ENCODE measurements at places on chromosomes 11 and 22.

GRCh38 chr11:33674035-33674814, 26.4 kb downstream of the C11orf91 start:
- DNase-seq = no peak

DNA sequence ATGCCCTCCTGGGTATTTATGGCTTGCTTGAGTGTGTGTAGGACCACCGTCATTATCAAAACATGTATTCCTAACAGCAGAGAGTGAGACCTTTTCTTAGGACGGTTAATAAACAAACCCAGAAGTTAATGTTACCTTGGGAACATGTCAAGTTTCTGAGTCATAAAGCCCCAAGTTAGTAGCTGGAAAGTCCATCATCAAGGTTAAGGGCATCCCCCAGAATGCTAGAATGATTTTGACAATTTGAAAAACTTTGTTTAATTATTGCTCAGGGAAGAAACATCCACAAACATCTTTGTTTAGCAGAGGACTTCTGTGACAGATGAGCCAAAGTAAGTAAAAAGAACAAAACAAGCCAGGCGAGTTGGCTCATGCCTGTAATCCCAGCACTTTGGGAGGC, 20.0 kb downstream of the CAVIN3 start:
- DNase-seq = no peak

GRCh38 chr11:120785576-120785975, 238.3 kb upstream of the TBCEL start:
- no peak for DNase-seq

DNA sequence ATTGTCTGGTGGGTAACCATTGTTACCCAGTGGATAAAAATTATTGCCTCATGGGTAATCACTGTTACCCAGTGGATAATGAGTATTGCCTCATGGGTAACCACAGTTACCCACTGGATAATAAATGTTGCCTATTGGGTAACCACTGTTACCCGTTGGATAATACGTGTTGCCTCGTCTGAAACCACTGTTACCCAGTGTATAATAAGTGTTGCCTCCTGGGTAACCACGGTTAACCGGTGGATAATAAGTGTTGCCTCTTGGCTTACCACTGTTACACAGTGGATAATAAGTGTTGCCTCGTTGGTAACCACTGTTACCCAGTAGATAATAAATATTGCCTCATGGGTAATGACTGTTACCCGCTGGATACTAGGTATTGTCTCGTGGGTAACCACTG, 20.9 kb upstream of the NXPE4 start:
- no peak for DNase-seq

- DNase-seq = no peak
These were observed 40.9 kb upstream of the PRR5 start for GRCh38 chr22:44661070-44661469.

DNA sequence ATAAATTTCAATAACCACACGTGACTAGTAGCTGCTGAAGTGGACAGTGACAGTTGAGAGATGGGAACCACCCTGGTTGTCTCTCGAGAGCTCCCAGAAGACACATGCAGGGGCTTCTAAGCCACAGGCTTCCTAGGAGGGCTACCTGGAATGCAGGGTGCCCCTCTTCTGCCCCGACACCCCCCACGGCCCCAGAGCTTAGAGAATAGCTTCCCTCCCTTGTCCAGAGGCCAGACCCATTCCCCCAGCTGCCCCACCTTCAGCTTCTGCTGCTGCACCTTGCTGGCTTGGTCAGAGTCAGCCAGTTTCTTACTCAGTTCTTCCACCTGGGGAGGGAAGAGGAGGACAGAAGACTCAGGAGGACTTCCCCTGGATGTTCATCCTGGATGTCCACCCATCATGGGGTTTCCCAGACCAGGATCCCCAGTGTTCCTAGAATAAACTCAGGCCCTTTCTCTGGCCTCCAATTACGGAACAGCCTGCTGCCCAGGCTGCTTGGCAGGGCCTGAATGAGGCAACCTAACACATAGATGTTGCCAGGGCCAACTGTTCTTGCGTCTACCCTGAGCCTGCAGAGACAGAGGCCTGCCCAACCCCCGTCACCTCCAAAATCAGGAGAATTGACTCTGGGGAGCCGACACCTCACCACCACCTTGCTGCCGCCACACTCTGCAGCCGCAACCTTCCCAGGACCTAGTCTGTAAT, 12.0 kb downstream of the IL18BP start:
- no peak for DNase-seq

GRCh38 chr11:72629266-72629665, 45.0 kb downstream of the PDE2A start:
- DNase-seq = no peak

DNA sequence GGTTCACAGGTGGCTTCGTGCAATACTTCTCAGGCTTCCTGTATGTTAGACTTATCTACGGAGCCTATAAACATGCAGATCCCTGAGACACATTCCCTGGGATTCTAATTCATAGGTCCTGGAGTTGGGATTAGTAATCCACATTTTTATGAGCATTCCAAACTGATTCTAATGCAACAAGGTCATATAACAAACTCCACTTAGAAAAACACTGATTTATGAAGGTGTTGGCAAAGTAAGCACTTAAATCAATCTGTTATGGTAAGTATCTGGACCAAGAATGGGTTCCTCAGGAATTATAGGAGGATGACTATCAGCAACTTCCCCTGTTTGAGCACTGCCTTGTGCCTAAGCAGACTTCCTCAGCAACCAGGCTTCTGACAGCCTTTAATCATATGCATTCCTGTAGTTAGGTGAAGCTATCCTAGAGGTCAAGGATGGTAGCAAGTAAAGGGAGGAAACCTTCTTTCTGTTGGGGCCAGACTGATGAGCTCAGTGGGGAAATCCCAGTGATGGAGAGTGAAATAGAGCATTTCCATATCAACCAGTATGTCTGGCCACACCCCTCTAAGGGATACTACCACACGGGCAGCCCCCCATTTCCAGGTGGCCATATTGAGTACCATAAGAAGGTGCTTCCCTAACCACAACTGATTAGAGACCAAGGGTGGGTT, 89.6 kb downstream of the RASSF10 start:
- DNase-seq = no peak

DNA sequence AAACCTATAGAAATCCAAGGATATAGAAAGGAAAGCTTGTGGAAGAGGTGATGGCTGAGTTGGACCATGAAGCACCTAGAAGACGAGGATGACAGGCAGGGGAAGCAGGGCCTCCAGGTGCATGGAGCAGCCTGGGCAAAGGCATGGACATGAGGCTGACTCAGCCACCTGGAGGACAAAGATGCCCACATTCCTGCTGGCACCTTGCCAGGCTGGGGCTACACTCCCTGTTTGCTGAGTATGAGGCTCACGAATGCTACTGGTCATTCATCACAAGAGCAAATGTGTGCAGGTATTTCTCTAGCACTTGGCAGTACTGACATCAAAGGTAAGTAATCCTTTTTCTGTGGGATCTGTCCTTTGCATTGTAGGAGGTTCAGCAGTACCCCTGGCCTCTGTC, 7.1 kb upstream of the SCGB2A1 start:
- DNase-seq = no peak

DNA sequence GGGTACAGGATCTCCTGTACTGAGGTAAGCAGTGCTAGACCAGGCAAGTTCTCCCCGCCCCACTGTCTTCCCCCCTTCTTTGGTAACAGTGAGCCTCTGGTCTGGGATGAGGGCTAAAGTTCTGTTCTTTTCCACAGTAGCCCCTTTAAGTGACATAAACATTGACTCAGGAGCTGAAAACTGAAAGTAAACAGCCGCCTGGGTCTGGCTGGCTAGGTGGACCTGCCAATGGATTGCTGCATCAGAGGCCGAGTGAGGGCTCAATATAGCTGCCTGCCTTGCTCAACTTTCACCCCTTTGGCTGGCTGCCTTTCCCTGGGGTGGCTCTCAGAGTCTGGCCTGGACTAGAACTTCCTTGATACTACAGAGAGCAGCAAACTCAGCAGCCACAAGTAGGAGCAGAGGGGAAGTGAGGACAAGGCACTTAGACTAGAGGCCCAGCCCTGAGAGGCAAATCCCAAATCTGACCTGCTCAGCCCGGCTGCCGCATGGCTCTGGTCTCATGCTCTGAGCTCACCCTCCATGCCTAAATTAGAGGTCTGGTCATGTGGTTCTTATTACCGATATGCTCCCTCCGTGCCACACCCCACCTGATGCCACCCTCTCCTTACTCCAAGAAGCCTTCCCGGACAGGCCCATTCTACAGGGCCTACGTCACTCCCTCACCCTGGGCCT, 9.6 kb upstream of the UCP3 start:
- no peak for DNase-seq

- DNase-seq = no peak
These were observed 34.4 kb downstream of the PRDM11 start for GRCh38 chr11:45180848-45181192.

DNA sequence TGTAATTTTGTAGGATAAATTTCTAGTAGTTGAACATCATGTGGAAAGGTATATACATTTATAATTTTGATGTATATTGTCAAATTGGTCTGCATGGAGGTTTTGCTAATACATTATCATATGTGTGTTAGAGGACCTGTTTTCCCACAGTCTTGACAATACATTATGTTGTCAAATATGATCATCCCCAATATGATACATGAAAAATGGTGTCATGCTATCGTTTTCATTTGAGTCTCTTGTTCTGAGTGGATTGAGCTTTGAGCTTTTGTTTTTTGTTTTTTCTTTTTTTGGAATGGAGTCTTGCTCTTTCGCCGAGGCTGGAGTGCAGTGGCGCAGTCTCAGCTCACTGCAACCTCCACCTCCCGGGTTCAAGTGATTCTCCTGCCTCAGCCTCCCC, 14.1 kb upstream of the CNTF start:
- no peak for DNase-seq

DNA sequence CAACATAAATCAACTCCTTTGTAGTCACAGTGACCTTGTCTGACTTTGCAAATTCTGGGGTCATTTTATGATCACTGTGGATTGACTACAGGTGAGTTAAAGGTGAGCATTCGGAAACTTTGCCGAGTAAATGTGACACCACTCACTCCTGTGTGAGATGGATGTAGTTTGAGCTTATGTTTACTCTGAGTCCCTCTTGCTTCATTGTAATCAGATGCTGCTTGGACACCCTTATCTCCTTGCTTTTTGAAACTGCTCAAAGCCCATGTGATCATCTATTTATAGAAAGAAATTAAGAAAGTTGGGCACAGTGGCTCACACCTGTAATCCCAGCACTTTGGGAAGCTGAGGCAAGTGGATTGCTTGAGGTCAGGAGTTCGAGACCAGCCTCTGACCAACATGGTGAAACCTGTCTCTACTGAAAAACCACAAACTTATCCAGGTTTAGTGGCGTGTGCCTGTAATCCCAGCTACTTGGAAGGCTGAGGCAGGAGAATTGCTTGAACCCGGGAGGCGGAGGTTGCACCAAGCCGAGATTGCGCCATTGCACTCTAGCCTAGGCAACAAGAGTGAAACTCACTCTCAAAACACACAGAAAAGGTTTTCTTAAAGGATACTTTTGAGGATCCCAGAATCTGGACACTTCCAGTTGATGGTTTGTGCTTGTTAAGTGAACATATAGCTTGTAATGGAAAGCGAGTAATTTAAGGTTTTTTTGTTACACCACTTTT, 7.2 kb downstream of the FAM118A start:
- DNase-seq = no peak

DNA sequence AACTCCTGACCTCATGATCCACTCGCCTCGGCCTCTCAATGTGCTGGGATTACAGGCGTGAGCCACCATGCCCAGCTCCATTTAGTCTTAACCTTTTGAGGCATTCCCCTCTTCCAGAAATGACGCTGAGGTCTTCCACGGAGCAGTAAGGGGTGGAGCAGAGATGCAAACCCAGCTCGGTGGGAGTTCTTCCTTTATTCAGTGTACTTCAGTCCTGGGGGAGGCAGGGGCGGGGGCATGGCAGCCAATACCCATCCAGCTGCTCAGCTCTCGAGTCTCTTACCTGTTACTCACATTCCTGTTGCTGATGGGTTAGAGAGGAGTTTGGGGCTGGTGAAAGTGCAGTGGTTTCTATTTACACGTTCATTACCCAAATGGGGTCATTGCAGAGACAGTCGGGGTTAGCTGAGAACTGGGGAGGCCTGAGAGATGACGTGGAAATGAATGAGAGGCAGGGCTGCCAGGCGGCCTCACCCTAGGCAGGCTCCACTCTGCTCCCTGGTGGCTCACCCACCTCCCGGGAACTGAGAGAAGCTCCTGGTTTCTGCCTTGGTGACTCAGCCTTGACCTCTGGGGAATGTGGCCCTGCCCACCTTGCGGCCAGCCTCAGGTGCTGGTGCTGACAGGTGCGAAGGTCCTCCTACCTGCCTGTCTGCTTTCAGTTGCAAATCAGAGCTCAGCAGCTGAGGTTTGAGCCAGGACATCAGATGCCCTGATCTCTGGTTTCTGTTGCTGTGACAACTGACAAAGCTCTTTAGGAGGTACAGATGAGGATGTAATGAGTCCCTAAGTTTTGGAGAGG, 13.4 kb upstream of the ST14 start:
- DNase-seq = no peak

- peak; percentile 39 for DNase-seq
These were observed at the start of gene SYTL2 for GRCh38 chr11:85810871-85811611. Gene SYTL2, minus strand, starts transcription at chr11:85811141. Its CDS starts 53,416 bp downstream, at chr11:85757725.

DNA sequence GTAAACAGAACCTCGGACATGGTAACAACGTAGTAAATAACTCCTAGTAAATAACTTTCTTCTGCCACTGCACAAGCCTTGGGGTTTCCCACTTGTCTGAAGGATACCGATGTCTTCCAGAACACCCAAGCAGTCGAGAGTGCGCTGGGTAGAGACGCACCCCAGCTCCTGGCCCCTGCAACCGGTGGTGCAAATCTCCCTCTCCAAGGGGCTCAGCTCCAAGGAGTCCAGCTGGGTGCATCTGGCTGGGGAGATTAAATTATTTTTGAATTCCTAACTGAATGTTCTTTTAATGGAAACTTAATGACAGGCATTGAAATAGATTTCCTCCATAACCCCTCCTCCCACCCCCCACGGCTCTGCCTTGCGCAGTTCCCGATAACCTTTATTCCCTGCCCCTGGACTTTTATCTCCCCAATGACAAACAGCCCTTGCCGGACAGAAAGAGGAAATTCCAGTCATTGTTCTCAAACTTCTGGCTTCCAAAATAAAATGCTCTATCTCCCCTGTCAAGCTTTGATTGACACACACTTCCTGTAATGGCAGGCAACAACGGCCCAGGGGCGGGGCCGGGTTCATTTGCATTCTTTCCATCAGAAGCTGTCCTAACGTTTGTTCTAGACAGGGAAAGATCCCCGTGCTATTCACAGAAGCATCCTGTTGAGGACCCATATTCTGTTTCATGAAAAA, 31.2 kb downstream of the KCNJ1 start:
- no peak for DNase-seq

GRCh38 chr22:21650823-21651520, 8.9 kb downstream of the SDF2L1 start:
- no peak for DNase-seq

GRCh38 chr22:41327124-41327523, 25.8 kb downstream of the ZC3H7B start:
- no peak for DNase-seq

Measured in cortex of kidney (tissue), 1 donor.